Gastroesophageal sphincter (tissue), 4 donors: ENCODE measurements at places on chromosomes 16 and 17. TPM values are rescaled to one million over a fixed set of nuclear protein-coding genes. Genes with fewer than 3 reads are reported as not detected.

The ADAD2 gene
- total RNA-seq: 0.31 TPM

The COG7 gene
- 18.1 TPM for total RNA-seq

The ETV4 gene
- not detected for total RNA-seq

The MYO15B gene
- 63.0 TPM for total RNA-seq

GRCh38 chr17:72432143-72432621 is 311.4 kb downstream of the SOX9 start:
- ATAC-seq: no peak

GRCh38 chr16:57742543-57742942 is 7.0 kb downstream of the KATNB1 start:
- no peak for ATAC-seq

- ATAC-seq: no peak
These were observed 6.0 kb downstream of the SLFN14 start for GRCh38 chr17:35554668-35555067.

GRCh38 chr16:22190081-22190775 is 15.8 kb upstream of the EEF2K start:
- ATAC-seq: peak; percentile 79

DNA sequence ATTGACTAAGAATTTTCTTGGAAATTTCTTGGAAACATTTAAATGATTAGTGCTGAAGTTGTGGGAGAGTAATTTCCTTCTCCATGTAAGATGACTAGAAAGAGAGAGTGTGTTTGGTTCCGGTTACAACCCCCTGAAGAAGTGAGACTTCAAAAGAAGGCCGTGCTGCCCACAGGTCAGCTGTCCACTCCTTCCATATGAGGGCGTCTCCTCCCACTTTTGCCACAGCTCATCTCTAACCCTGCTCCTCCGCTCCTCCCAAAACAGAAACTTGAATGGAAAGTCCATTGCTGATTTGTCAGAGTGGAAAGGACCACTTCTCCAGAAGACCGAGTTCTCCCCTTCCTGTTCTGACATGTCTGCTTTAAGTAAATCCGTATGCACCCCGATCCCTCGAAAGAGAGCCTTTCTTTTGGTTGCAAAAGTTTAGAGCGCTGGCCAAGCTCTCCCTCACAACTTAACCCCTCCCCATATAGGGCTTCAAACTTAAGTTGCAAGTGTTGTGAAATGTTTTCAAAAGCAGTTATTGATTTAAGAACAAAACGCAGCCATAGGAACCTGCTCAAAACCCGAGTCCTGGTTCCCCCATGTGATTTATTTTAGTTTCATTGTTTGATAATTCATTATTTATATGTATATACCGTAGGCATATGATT is 129.5 kb downstream of the SOCS1 start:
- ATAC-seq: no peak

- ATAC-seq: no peak
These were observed 366.9 kb downstream of the SLC39A11 start for GRCh38 chr17:72725433-72726068.

DNA sequence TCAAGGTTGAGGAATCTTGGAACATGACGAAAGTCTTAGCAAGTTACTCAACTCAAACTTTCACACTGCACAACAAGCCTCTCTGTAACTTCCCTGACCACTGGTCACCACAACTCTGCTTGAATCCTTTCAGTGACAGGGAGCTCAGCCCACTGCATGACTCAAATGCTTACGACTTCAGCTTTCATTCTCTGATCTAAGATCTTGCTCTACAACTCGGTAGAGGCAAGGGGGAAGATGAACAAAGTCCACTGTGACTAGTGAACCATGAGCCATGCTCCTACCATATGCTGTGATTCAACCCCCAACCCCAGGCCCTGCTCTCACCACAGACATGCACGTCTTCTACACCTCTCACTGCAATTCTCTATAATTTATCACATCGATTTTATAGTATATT is 160.9 kb downstream of the SLC39A11 start:
- ATAC-seq: no peak

- no peak for ATAC-seq
These were observed 8.5 kb upstream of the KPNB1 start for GRCh38 chr17:47641202-47641601.

DNA sequence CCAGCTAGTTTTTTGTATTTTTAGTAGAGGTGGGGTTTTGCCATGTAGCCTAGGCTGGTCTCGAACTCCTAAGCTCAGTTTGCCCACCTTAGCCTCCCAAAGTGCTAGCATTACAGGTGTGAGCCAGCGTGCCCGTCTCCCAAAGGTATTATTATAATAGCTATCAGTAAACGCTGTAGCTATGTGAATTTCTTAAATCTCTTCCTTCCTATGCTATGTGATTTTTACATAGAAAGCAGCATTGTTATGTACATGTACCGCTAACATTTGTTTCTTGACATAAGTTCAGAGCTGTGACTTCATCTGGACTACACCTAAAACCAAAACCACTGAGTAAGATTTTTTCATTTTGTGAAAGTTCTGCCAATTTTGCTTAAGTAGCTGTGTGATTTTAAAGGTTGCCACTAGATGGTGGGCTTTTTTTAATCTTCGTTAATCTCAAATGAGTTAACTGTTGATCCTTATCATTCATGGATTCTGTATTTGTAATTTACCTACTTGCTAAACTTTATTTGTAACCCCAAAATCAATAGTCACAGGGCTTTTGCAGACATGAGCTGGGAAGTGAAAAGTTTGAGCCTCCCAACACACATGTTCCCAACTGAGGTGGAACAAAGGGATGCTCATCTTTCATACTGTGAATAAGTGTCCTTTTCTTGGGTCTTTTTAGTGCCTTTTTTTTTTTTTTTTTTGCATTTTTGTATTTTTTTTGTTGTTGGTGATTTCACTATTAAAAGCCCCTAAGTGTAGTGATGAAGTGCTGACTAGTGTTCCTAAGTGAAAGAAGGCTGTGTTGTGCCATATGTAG is 21.9 kb downstream of the PRKAR1A start:
- no peak for ATAC-seq
